ENCODE measurements at places on chromosomes 1 and 21. TPM values are rescaled to one million over a fixed set of nuclear protein-coding genes. Genes with fewer than 3 reads are reported as not detected.

DNA sequence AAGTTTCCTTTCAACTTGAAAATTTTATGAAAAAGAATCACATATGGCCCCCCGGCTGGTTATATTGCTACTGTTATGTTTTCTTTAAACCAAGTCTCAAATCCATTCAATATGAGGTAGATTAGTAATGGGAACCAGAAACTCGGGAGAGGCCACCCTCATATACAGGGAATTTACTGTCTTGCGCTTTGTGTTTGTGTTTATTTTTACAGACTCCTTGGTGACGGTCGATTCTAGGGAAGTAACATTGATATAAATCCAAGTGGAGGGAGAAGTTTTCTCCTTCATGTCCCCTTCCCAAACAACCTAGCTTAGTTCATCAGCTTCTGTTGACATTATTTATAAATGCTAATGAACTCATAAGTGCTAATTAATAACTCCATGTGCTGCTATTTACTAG lies 163.5 kb upstream of the LMO4 start:
- peak; percentile 52 for DNase-seq
- H3K27me3 ChIP-seq = no peaks in the 10 kb centered on the region
- H3K27ac ChIP-seq = no peak overlapping the region
- H3K36me3 ChIP-seq = no peaks in the 10 kb centered on the region

GRCh38 chr1:108050158-108050557 lies 85.2 kb upstream of the VAV3 start:
- no peak overlapping the region for H3K4me3 ChIP-seq
- peaks cover 3% of the 10 kb centered on the region for H3K4me1 ChIP-seq
- no peak overlapping the region for H3K27ac ChIP-seq
- DNase-seq = no peak
- no peaks in the 10 kb centered on the region for H3K27me3 ChIP-seq

DNA sequence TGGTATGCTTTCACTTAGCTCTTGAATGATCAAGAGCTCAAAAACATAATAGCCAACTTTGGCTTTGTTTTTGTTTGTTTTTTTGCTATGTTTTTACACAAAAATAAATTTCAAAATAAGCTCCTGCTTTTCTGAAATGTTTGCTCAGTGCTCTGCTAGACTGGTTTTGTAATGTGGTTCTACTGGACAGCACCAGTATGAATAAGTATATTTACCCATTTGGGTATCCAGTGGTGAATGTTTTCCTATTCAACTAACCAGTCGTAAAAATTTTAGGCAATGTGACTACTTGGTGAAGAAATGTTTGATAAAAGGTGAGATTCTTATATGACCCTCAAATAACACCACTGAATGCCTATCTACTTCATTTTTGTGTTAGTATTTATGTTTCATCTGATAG lies 308.6 kb downstream of the PTPRC start:
- no peaks in the 10 kb centered on the region for H3K27me3 ChIP-seq
- H3K27ac ChIP-seq = no peak overlapping the region
- no peaks in the 10 kb centered on the region for H3K36me3 ChIP-seq

GRCh38 chr1:15685820-15686219 lies 1.7 kb downstream of the PLEKHM2 start:
- H3K27ac ChIP-seq = no peak overlapping the region
- no peaks in the 10 kb centered on the region for H3K27me3 ChIP-seq
- no peak for DNase-seq
- no peaks in the 10 kb centered on the region for H3K36me3 ChIP-seq

- no peak overlapping the region for H3K4me3 ChIP-seq
- no peaks in the 10 kb centered on the region for H3K36me3 ChIP-seq
- no peak for DNase-seq
- no peaks in the 10 kb centered on the region for H3K27me3 ChIP-seq
- peaks cover 6% of the 10 kb centered on the region for H3K4me1 ChIP-seq
- H3K27ac ChIP-seq = no peak overlapping the region
Observed at GRCh38 chr21:42307106-42307505, 8.1 kb downstream of the TFF3 start.

GRCh38 chr21:44701023-44701400 lies 4.0 kb downstream of the KRTAP10-12 start:
- peaks cover 8% of the 10 kb centered on the region for H3K27me3 ChIP-seq
- H3K27ac ChIP-seq = no peak overlapping the region
- DNase-seq = no peak

DNA sequence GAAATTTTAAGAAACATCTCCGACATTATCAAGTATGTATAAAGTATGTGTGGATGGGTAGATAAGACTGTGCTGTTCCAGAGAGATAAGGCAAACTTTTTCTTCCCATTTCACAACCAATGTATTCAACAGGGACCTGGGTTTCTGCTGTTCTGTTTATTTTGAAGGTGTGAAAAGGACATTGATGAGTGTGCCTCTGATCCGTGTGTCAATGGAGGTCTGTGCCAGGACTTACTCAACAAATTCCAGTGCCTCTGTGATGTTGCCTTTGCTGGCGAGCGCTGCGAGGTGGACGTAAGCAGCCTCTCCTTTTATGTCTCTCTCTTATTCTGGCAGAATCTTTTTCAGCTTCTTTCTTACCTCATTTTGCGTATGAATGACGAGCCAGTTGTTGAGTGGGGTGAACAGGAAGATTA lies 174.0 kb downstream of the CRB1 start:
- H3K36me3 ChIP-seq = no peaks in the 10 kb centered on the region
- H3K27ac ChIP-seq = no peak overlapping the region
- H3K4me1 ChIP-seq = no peaks in the 10 kb centered on the region
- no peaks in the 10 kb centered on the region for H3K27me3 ChIP-seq
- peak; percentile 62 for DNase-seq
- H3K4me3 ChIP-seq = no peak overlapping the region

DNA sequence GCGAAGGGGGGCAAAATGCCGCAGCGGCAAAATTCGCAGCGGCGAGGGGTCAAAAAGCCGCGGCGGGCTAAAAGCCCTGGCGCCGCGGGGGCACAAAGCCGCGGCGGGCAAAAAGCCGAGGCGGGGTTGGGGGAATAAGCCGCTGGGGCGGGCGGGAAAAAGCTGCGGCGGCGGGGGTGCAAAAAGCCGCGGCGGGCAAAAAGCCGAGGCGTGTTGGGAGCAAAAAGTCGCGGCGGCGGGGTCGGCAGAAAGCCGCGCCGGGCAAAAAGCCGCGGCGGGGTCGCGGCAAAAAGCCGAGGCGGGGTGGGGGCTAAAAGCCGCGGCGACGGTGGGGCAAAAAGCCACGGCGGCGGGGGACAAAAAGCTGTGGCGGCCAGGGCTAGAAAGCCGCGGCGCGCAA lies 3902.5 kb downstream of the SRGAP2C start:
- no peak overlapping the region for H3K4me3 ChIP-seq
- no peak overlapping the region for H3K27ac ChIP-seq
- DNase-seq = no peak
- no peaks in the 10 kb centered on the region for H3K4me1 ChIP-seq
- H3K27me3 ChIP-seq = no peaks in the 10 kb centered on the region
- H3K36me3 ChIP-seq = no peaks in the 10 kb centered on the region

DNA sequence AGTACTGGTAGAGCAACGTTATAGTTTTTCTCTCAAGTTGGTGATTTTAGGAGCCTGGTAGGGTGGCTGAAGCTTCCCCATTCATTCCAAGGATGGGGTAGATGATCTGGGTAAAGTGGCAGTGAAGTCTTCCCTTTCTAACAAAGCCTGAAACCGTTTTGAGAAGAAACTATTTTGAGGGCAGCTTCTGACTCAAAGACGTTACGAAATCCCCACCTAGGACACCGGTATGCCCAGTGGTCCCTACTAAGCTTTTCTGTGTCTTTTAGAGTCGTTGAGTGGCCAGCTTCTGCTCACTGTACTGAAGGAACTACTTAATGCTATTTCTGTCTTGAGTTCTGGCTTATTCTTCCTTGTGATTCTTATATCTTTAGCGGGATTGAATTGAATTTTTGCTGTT lies 1.4 kb downstream of the WDTC1 start:
- H3K4me3 ChIP-seq = no peak overlapping the region
- no peak overlapping the region for H3K27ac ChIP-seq
- H3K27me3 ChIP-seq = no peaks in the 10 kb centered on the region
- no peaks in the 10 kb centered on the region for H3K36me3 ChIP-seq
- peaks cover 11% of the 10 kb centered on the region for H3K4me1 ChIP-seq

The TENT5C gene
- 5.0 TPM for polyA plus RNA-seq

The CFAP141 gene
- polyA plus RNA-seq = 8.4 TPM
